Bronchial epithelial cell (primary cell): ENCODE measurements at places on chromosomes 16 and 17. TPM values are rescaled to one million over a fixed set of nuclear protein-coding genes. Genes with fewer than 3 reads are reported as not detected.

GRCh38 chr17:63910096-63910495 is 962 bp downstream of the CSHL1 start:
- DNase-seq = no peak

- no peak for DNase-seq
Measured at GRCh38 chr16:25544294-25544693, 147.5 kb upstream of the HS3ST4 start.

DNA sequence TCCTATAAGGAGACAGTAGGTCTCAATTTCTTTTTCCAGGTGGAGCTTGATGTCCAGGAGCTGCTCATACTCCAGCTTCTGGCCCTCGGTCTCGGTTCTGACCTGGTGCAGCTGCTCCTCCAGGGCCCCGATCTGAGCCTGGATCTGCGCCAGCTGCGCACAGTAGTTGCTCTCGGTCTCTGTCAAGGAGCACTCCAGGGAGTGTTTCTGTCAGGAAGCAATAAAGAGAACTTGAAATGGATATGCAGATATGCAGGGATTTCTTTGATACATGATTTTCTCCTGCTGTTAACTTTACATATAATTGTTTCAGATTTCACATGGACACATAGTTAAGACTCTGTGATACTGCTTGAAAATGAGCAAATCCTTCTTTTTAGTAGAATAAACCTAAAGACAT is 4.7 kb downstream of the KRT25 start:
- no peak for DNase-seq

DNA sequence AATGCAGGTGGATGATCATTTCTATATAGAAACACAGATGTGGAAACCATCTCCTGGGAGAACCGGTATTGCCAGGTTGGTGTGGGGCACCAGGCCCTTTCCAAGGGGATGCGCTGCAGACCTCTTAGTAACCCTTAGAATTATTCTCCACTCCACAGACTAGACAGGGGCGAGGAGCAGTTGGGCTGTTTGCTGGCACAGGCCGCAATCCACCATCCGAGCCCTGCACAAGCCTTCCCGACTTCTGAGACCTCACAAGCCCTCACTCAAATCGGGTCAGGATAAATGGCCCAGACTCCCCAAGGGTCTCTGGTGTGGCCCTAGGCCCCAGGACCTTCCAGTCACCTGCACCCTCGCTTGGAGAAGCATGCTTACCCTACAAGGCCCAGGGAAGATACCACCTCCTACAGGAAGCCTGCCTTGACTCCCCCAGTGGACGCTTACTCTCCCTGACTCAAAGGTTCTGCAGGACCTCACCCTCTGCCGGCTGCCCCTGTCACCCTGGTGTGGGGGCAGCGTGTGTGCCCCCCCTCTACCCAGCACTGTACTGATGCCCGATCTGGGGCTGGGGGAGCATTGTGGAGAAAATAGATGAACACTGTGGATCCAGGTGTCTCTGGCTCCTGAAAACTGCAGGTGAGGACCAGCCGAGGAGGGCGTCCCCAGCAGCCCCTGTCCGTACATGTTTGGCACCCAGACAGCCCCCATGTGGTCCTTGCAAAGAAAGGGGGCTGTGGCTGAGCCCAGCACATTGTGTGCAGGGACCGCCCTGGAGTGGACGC is 49.8 kb upstream of the ACSF3 start:
- DNase-seq = no peak

DNA sequence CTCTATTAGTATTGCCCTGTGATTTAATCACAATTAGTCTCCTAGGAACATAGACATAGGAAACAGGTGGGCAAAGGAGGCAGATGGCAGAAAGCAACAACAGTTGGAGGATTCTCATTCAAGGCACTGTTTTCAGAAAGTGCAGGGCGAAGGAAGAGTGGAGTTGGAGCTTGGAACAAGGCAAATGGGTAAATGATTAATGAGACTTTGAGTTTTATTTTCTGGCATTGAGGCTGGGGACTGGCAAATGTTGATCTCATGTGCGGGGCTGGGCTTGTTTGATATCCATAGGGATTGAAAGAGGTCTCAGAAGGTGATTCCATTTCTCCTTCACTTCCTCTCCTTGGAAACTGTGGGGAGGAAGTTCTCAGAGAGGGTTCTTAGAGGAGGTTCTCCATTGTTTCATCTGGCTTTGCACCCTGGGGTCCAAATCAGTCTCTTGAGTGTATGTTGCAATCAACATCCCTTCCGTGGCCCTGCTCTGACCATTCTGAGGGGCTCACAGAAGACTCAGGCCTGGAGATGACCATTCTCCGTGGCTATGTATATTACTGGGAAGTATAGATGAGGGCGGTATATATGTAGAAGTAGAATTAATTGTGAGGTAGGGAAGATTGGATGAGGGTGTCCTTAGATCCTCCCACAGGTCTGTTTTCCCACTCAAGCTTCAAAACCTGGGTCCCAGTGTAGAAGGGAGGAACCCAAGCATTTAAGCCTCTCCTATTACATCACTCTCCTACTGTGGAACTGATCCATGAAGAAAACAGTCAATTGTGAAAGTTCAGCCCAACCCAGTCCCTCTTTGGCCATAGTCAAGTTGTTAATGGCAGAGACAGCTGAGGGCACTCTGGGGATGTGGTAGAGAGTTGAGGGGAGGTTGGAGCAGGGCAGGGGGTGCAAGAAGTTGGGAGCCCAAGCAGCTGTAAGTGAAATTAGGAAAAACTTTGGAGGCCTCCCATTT is 36.5 kb upstream of the SRSF1 start:
- DNase-seq = no peak

GRCh38 chr16:27972500-27972899 is 91.0 kb downstream of the GSG1L start:
- DNase-seq = peak; percentile 50

DNA sequence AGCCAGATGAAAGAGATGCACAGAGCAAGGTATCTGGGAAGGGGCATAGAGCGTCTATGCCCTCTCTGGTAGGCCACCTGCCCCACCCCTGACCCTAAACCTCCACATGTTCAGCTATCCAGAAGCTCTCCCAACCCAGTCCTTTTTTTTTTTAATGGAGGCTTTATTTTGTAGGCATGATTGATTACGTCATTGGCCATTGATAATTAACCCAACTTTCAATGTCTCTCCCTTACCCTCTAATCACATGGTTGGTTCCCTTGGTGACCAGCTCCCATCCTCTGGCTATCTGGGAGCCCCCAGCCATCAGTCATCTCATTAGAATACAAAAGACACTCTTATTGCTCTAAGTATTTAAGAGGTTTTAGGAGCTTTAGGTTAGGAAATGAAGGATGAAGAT is 14.3 kb upstream of the CES5A start:
- no peak for DNase-seq

GRCh38 chr16:84854759-84855158 is 35.0 kb downstream of the CRISPLD2 start:
- peak; percentile 29 for DNase-seq

DNA sequence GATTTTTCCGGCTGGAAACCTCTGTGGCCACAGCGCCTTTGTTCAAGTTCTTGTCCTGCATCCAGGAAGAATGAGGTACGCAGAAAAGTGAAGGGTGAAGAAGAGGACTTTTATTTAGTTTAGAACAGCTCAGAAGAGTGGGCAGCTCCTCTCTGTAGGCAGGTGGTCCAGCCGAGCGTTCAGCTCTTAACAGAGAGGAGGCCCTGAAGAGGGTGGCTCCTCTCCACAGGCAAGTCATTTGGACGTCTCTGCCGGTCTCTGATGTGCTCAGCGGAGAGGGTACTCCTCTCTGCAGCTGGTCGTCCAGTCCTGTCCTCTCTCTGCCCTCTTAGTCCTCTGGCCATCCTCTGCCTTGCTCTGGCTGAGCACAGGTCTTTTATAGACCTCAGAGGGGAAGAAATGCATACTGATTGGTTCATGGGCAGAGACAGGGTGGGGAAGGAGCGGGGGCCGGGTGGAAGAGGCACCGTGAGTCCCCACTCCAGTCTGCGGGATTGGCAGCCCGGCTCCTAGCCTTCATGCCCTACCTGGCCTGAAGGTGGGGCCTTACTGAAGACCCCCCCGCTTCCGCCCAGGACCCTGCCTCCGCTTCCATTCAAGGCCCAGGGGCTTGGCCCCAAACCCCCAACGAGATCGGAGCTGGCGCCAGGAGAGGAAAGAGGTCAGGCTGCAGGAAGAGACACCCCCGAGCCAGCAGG is 70.0 kb upstream of the NKD1 start:
- no peak for DNase-seq

- DNase-seq = no peak
Measured at GRCh38 chr16:63080746-63081145, 1044.5 kb upstream of the CDH8 start.

- peak; percentile 32 for DNase-seq
Measured at GRCh38 chr17:42553866-42554249, 1.1 kb downstream of the HSD17B1 start.

GRCh38 chr17:74637926-74638325 is 14.4 kb upstream of the CD300E start:
- no peak for DNase-seq

DNA sequence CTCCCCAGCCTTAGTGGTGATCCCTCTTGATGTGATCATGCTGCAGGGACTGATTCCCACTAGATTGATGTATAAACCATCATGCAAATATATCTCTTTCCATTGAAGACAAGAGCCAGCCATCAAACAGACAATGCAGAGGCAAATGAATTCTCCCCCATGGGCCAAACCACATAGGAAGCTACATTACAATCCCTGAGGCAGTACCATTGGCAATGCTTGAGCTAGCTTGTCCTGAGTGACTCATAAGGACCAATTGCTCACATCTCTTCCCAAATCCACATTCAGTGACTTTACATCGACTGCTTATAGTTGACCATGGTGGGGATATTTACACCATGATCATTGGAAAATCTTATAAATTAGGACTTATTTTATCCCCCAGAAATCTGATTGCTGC is 242.2 kb downstream of the SHISA9 start:
- peak; percentile 6 for DNase-seq

Gene HP
- total RNA-seq = not detected in 2 replicates

Gene PNMT
- not detected in 2 replicates for total RNA-seq

Gene CX3CL1
- total RNA-seq = under 0.01 TPM in 1 of 2 replicates, not detected in the other

Gene OR4D2
- total RNA-seq = not detected in 2 replicates

Gene CDH1
- total RNA-seq = 250 and 360 TPM in 2 replicates

Gene TAF1C
- total RNA-seq = 7.3 and 7.9 TPM in 2 replicates

Gene CAVIN1
- 126 and 159 TPM in 2 replicates for total RNA-seq

Gene NPIPA2
- 0.13 and 0.53 TPM in 2 replicates for total RNA-seq

Gene HOXB5
- not detected in 2 replicates for total RNA-seq

Gene ITGAD
- total RNA-seq = not detected in 2 replicates
